Natural killer cell (primary cell): ENCODE measurements at places on chromosomes 7 and 10.

- DNase-seq: peak; percentile 43
- peaks cover 4% of the 10 kb centered on the region for H3K4me1 ChIP-seq
- H3K27me3 ChIP-seq: no peaks in the 10 kb centered on the region
- H3K36me3 ChIP-seq: no peaks in the 10 kb centered on the region
- H3K4me3 ChIP-seq: no peak overlapping the region
Measured at GRCh38 chr10:89029785-89030437, 39.3 kb downstream of the FAS start.

DNA sequence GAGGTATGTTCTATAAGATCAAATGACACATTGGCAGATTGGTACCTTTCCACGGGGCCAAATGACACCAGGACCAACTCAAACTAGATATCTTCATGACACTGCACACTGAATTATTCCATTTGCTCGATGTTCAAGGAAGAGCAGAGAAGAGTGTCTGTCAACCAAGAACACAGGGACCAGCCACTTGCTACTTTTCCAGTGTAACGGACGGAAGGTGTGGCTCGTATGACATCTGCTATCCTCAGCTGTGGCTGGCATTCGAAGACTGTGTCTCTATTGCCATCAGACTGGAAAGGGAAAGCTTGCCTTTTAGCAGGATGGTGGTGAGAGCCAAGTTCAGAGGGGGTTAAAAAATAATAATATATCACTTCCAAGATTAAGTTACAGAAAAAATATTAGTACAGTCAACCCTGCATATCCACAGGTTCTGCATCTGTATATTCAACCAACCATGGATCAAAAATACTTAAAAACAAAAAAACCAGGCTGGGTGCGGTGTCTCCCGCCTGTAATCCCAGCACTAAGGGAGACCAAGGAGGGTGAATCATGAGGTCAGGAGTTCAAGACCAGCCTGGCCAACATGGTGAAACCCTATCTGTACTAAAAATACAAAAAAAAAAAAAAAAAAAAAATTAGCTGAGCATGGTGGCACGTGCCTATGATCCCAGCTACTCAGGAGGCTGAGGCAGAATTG is 237.1 kb downstream of the PRPF18 start:
- no peak overlapping the region for H3K4me3 ChIP-seq
- no peak overlapping the region for H3K27ac ChIP-seq

- H3K27ac ChIP-seq: no peak overlapping the region
- H3K36me3 ChIP-seq: no peaks in the 10 kb centered on the region
- H3K27me3 ChIP-seq: no peaks in the 10 kb centered on the region
- no peaks in the 10 kb centered on the region for H3K4me1 ChIP-seq
- no peak for DNase-seq
Measured at GRCh38 chr7:75018570-75019364, 54.3 kb downstream of the CASTOR2 start.

DNA sequence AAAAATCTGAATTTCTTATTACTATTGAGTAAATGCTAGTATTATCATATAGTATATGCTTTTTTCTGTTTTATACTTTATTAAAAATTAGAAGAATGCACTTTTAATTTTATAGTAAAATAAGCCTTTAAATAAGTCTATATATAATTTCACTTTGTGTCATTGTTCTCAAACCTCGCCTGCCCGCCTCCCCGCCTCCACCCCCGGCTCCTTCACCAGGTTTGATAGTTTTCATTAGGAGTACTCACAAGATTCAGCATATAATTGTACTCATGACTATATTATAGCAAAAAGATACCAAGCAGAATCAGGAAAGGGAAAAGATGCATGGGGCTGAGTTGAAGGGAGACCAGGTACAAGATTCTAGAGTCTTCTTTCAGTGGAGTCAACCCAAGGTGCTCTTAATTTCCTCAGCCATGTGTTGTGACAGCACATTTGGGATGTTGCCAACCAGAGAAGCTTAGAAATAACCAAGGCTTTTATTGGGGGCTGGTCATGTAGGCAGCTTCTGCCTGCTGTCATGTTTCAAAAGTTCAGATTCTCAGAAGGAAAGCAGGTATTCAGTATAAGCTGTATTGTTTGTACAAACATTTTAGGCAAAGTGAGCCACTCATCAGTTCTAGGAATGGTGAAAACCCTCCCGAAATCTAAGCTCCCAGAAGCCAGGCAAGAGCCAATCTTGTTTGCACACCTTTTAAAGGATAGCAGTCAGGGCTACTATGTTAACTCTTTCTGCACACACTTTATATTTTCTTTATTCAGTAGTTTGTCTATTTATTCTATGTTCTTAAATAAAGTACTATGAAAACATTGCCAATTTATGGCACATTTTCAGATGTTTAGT is 12.3 kb downstream of the NHLRC2 start:
- H3K4me1 ChIP-seq: no peaks in the 10 kb centered on the region
- no peak for DNase-seq
- no peak overlapping the region for H3K4me3 ChIP-seq
- peaks cover 3% of the 10 kb centered on the region for H3K36me3 ChIP-seq
- H3K27ac ChIP-seq: no peak overlapping the region

DNA sequence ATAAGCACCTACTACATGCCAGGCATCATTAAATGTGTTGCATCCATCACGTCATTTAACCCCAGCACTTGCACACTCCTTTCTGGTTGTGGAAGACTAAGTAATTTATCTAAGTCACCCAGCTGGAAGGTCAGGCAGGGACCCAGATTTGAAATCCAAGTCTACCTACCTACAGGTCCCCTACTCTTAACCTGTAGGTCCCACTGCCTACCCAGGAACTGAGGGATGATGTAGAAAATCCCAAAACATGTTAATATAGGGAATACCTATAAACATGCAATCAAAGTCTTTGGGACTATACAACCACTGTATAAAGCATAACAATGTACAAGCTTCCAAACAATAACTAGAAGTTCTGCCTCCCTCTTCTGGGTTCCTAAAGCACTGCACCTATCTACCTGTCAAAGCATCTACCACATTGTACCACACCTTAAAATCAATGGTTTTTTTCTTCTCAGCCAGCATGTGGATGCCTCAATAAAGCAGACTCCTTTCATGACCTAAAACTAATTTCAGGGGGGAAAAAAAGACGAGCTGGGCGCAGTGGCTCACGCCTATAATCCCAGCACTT is 5.6 kb downstream of the IL6 start:
- no peaks in the 10 kb centered on the region for H3K36me3 ChIP-seq
- no peak for DNase-seq

DNA sequence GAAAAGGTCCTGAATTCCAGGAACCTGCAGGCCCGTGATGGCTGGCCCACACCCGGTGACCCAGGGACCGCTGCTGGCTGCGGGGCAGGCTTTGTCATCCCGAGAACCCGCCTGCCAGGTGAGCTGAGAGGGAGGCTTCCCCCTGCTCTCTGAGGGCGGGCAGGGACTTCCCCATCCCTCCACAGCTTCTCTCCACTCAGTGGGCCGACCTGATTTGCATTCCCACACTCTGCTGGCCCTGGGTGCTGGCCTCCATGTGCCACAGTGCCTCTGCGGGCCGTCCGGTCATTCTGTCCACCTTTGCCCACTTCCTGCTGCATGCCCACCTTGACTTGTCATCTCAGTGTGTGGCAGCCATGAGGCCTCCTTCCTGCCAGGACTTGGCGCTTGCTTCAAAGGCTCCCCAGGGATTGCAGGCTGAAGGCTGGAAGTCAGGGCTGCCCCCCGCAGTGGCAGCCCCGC is 35.3 kb downstream of the PALD1 start:
- H3K27me3 ChIP-seq: no peaks in the 10 kb centered on the region
- no peak overlapping the region for H3K27ac ChIP-seq
- H3K36me3 ChIP-seq: no peaks in the 10 kb centered on the region
- no peak for DNase-seq
